Epithelial cell of proximal tubule (primary cell): ENCODE measurements at places on chromosomes 4 and X. TPM values are rescaled to one million over a fixed set of nuclear protein-coding genes. Genes with fewer than 3 reads are reported as not detected.

DNA sequence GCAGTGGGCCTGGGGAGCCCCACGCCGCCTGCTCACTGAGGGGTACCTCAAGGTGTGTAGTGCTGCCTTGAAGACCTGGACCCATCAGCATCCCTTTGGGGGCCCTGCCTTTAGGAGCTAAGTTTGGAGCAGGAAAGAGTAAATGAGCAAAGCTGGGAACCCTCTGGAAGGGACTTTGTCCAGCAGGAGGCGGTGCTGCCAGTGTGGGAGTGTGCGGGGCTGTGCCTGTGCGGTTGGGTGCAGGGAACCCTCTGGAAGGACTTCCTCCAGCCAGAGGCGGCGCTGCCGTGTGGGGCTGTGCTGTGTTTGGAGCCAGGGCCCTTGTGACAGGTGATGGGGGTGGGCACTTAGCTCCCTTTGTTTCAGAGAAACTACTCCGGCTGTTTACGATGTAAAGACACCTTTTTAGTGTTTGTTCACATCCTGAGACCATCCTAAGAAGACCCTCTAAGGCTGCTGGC is 25.8 kb downstream of the RGS12 start:
- no peak for DNase-seq

DNA sequence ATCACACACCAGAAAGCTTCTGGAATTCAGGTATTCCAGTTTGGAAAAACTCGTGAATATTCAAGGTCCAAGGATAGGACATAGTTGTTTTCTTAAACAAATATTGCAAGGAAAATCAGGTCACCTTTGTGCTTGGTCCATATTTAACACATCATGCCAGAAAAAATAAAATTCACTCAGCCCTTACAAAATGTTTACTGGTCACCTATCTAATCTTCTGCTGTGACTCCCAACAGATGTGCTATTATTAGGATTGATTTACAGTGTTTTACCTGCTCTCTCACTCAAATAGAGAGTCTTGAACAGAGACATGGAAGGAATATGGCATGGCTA is 9.5 kb downstream of the CSN3 start:
- no peak for DNase-seq

DNA sequence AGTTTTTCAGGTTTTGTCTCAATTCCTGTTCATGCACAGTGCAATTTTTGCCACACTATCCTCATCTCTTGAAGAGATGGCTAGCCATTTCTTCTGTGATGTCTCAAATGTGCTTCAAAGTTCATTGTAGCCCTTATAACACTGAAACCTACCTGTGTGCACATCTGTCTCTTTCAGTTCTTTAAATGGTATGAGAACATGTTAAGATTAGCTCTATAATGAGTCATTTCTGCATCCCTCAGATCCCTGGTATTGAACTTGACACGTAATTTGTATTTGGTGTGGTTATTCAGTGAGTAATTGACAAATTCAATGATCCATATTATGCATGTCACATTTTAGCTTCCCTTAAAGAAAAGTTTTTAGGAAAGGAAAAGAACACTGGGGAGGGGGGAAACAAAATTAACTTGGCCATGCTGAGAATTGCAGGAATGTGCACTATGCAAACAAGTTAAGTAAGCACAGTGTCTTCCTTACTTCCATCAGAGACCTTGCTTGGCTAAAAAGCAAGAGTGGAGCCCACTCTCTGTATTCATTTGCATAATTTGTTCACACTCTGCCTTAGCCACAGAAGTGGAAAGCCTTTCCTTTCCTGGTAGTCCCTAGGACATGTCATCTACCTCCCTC is 659.8 kb upstream of the MAGEB2 start:
- no peak for DNase-seq

GRCh38 chr4:102514298-102514964 is 13.3 kb downstream of the NFKB1 start:
- DNase-seq, result no peak

- no peak for DNase-seq
These were observed 398.2 kb upstream of the LCORL start for GRCh38 chr4:18419780-18420179.

Gene PI4K2B
- 24.4 and 27.4 TPM in 2 replicates for total RNA-seq

Gene ARHGAP6
- 2.0 and 4.9 TPM in 2 replicates for total RNA-seq

Gene MAGED4
- total RNA-seq, result 13.2 and 76.4 TPM in 2 replicates
